ENCODE measurements at places on chromosomes 2 and 18. TPM values are rescaled to one million over a fixed set of nuclear protein-coding genes. Genes with fewer than 3 reads are reported as not detected.

DNA sequence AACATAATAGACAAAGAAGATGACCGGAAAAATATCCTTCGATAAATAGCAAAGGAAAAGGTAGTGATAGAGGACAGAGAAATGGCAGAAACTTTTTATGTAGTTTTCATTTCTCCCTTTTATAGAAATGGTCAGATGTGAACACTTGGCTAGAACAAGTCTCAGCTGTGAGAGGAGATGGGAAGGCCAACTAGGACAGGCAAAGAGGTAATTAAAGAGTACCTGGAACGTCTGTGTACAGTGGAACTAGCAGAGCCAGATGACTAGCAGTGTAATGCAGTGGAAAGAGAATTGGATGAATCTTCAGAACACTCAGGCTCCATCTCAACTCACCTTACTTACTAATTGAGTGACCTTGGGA, 69.2 kb downstream of the NABP1 start:
- DNase-seq, result no peak

The MC2R gene
- total RNA-seq, result not detected

DNA sequence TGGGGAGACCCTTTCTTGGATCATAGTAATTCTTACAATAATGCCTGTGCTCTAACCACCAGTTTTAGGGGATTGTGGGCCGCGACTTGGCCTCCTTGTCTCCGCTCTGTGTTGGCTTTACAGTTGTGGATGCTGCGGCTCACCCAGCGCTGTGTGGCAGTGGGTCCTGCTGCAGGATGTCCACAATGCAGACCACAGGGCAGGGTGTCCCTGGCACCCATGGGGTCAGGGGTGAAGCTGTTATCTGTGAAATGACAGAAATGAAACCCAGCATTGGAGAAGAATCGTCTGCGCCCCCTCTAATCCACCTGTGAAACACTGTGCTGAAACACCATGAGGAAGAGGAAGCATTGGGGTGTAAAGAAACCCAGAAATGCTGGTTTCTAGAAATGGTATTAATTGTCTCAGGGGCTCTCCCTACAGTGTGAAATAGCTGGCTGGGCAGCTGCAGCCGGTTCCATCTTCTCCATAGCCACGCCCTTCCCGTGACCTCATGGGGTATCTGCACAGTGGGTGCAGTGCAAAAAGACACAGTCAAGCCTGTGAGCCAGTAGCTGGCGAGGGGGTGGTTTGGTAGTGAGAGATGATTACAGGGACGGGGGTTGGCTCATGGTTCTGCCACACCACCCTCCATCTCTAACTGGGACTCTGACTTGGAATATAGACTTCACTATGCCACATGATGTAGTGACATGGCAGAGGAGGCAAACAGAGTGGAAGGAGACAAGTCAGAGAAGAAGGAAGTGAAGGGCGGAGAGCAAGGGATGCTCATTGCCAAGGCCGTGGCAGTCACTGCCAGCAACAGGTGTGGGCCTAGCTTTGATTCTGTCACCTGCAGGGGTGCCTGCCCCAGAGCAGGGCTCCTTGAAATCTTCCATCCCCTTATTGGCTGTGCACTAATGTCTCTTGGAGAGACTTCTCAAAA, 16.2 kb downstream of the INPP4A start:
- DNase-seq, result no peak

GRCh38 chr2:96317584-96317997, 7.5 kb upstream of the ITPRIPL1 start:
- no peak for DNase-seq

GRCh38 chr18:56468396-56468795, 170.0 kb downstream of the TXNL1 start:
- DNase-seq, result no peak

GRCh38 chr2:54722641-54723040, 821 bp upstream of the EML6 start:
- DNase-seq, result no peak

The AKAIN1 gene
- not detected for total RNA-seq

The RTP5 gene
- 0.08 TPM for total RNA-seq

The NTSR2 gene
- total RNA-seq, result not detected

DNA sequence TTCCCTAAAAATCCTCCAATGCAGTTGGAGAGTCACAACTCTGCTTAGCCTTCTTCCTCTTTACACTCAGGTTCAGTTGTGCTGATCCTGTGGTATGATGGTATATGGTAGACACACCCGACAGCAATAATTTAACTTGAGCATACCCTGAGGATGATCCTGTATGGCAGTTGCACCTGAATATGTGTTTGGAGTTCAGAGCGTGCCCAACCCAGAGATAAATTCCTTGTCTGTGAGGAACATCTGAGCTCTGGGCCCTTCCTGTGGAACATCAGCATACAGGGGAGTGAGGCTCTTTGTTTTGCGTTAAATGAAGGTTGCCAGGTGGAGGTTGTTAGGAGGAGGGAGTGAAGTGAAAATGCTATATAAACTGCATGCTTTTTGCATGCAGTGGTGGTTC, 187.7 kb downstream of the MYO3B start:
- no peak for DNase-seq

GRCh38 chr18:64692826-64693225, 543.9 kb upstream of the LINC00305 start:
- no peak for DNase-seq

The MARCO gene
- 0.92 TPM for total RNA-seq

The FAM110C gene
- total RNA-seq, result 4.0 TPM

DNA sequence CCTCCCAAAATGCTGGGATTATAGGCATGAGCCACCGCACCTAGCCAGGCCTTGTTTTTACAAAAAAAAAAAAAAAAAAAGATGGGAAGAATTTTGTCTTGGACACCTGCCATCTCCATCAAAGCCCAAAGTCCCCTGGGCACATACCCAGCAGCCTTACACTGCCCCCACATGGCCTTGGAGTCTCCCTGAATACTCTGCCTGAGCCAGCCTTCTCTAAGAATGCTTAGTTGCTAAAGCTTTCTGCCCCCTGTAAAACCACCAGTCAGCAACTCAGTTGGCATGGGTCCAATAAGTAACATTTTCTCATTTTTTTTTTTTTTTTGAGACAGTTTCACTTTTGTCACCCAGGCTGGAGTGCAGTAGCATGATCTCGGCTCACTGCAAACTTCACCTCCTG, 40.6 kb downstream of the SPC25 start:
- no peak for DNase-seq

GRCh38 chr2:139175510-139175909, 395.3 kb upstream of the NXPH2 start:
- DNase-seq, result no peak

DNA sequence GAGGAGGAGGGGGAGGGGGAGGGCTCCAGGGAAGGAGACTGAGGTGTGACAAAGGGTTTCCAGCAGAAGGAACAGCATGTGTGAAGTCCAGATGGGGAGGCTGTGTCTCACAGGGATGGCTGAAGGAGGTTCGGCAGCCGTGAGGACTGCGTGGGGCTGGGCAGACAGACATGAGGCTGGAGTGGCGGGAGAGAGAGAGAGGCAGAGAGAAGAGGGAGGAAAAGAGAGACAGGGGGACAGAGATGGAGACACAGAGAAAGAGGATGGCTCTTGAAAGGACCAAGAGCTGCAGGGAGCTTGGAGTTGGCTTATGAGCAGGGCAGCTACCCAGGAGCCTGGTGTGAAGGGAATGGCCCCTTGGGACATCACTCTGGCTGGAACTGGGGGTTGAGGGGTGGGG, 138.9 kb upstream of the ASB18 start:
- no peak for DNase-seq

The UGT1A10 gene
- total RNA-seq, result not detected

- DNase-seq, result no peak
Measured at GRCh38 chr2:81050580-81051095, 746.1 kb upstream of the LRRTM1 start.

GRCh38 chr2:50401772-50402653, 629.9 kb downstream of the NRXN1 start:
- DNase-seq, result no peak

DNA sequence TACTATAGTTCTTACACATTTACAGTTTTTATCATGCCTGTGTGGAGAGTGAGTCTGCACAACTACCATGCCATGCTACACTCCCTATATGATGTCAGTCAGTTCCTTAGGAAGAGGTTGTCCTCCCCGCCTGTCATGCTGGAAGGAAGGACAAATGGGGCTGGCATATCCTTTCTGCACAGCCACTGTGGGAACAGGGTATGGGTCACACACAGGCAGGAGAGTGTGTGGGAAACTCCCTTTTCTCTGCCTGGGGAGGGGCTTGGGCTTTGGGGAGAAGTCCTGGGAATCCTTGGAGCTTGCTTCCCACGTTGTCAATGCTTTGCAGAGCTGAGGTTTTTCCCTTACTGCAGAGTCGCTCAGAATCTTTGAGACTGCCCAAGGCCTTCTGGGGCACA, 232.1 kb downstream of the PRKCE start:
- DNase-seq, result no peak

- DNase-seq, result no peak
Measured at GRCh38 chr18:7711495-7711894, 144.4 kb downstream of the PTPRM start.

- no peak for DNase-seq
Measured at GRCh38 chr2:220460257-220460985, 833.0 kb downstream of the SLC4A3 start.

GRCh38 chr18:5600378-5601071, 56.7 kb upstream of the EPB41L3 start:
- no peak for DNase-seq

GRCh38 chr2:165796819-165797530, 2.9 kb upstream of the GALNT3 start:
- no peak for DNase-seq

- peak; percentile 92 for DNase-seq
Measured at GRCh38 chr2:85409845-85410583, at the start of gene CAPG. Gene CAPG (minus strand): TSS chr2:85410366. CDS start chr2:85402145, 8,221 bp downstream.

DNA sequence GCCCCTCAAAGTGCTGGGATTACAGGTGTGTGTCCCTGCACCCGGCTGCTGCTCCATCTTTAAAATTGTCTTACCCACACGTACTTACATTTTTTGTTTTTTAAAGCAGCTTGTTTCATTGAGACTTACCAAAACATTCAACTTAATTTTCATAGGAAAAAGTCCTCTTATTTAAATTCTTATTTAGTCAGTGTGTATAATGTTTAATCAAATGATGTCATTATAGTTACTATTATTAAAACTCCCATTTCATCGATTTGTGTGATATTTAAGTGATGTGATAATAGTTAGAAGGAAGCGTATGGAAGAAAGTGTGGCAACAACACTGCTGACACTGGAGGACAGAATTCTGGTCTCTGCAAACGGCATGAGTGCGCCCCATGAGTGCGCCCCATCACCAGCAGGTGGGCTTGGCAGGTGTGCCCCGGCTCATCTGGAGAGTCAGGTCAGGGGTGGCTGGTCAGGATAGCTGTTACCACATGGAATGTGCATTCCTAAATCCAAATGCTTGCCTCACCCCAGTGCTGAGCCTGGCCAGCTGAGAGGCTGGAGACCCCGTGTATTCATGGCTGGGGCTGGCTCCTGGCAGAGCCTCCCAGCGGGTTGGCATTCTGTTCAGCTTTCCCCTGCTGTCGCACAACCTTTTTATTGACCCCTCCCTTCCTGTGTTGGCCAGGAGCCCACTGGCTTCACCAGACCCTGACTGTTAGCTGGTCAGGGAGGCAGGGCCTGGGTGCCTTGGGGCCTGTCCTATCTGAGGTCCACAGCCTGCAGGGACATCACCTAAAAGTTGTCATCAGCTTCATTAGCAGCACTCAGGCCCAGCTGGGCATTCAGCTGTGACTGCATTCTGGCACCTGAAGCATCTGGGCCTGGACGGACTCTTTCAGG, 79.7 kb downstream of the AGAP1 start:
- DNase-seq, result no peak

- no peak for DNase-seq
Measured at GRCh38 chr2:121804340-121804739, 48.9 kb downstream of the TSN start.

DNA sequence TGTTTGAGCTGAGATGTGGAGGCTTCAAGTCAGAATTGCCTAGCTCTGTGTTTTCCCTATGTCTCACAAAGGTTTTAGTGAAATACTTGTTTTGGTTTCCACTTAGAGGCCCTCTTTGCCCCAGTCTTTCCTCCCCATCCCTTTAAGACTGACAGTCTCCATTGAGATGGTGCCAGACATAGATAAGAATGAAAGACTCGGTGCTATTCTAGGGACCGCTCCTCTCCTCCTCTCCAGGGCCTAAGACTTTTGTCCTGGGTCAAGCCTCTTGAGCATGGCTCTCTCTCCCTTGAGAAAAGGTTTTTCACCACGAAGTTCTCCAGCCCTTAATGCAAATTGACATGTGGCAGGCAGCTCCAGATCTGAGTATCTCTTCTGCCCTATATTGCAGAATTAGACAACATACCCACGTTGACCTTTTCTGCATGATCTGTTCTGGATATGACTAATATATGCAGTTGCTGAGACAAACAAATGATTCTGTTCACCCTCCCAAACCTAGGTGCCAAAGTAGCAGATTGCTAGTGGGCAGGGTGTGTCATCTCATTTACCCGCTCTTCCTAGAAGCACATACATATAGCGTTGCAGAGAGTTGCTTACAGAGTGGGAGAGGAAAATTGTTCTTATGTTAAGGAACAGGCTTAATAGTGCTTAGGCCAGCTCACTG, 47.5 kb upstream of the ACSL3 start:
- DNase-seq, result no peak

The ITGA4 gene
- total RNA-seq, result 3.4 TPM

The SP110 gene
- 10.0 TPM for total RNA-seq

DNA sequence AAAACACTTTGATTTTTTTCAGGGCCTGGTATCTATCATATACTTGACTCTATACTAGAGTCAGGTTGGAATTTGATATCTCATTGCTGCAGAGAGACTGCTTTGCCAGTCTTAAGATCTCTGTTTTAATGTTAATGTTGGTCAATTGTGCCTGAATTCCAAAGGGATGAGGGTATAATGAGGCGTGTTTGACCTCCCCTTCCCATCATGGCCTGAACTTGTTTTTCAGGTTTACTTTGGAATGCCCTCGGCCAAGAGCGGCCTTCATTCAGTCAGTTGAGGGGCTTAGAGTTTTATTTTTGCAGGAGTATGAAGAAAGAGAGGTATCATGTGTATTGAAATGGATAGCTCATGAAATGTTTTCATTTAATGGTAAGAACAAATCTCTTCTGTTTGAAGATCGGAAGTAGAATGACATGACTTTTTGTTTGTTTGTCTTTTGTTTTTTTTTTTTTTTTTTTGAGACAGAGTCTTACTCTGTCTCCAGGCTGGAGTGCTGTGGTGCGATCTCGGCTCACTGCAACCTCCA, 119.0 kb downstream of the KIAA1328 start:
- no peak for DNase-seq

GRCh38 chr18:25310045-25310444, 41.9 kb downstream of the ZNF521 start:
- no peak for DNase-seq

DNA sequence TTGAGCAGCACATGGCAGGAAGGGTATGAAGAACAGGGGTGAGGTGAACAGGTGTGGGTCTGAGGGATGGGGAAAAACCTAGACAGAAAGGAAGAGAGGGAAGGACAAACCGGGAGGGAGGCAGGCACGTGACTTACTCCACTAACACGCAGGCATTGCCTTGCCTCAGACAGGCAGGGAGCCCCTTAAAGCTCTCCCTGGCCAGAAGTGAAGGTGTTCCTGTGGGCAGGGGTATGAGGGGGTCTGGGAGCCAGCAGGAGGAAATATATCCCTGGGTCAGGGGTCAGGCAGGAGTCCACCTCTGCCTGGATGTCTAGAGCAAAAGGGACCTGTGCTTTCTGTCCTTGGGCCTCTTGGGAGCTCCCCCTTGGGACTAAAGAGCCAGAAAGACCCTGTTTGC, 135.3 kb upstream of the EPAS1 start:
- no peak for DNase-seq

GRCh38 chr2:6909431-6910385, 7.5 kb upstream of the RNF144A start:
- no peak for DNase-seq

The KCNG2 gene
- total RNA-seq, result 0.32 TPM

The TBR1 gene
- total RNA-seq, result 0.05 TPM

All from cardiac septum (tissue), 1 donor.